ENCODE measurements at places on chromosomes 11 and 22. TPM values are rescaled to one million over a fixed set of nuclear protein-coding genes. Genes with fewer than 3 reads are reported as not detected.
A peak's percentile ranks its signal among the peaks of the same experiment; 100 is the strongest.

The SMIM35 gene
- total RNA-seq = not detected

The OR8D4 gene
- total RNA-seq = not detected

The UPB1 gene
- total RNA-seq = 0.23 TPM

The OLFML1 gene
- total RNA-seq = not detected

The MUS81 gene
- 72.9 TPM for total RNA-seq

The CRYBB2 gene
- 0.58 TPM for total RNA-seq

The OR56A1 gene
- not detected for total RNA-seq

The KRTAP5-11 gene
- not detected for total RNA-seq

The TTC36 gene
- 1.1 TPM for total RNA-seq

The ASCC2 gene
- total RNA-seq = 84.9 TPM

The LYVE1 gene
- 0.27 TPM for total RNA-seq

The CKAP5 gene
- 65.5 TPM for total RNA-seq

DNA sequence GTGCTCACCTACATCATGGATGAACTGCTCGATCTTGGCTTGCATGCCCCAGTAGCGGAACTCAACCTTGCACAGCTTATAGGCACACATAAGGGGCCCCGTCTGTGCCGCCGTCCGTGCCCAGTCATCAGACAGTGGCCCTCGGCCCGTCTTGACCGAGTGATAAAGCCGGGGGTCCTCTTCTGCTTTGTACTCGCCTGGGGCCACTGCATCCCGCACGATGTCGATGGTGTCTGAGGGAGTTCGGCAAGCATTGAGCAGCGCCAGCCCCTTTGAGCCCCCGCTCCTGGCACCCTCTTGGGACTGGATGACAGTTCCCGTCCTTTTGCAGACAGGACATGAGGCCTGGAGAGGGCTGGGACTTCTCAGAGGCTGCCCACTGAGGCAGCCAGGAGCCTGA lies 3.3 kb downstream of the PITPNM1 start:
- no peak for DNase-seq

DNA sequence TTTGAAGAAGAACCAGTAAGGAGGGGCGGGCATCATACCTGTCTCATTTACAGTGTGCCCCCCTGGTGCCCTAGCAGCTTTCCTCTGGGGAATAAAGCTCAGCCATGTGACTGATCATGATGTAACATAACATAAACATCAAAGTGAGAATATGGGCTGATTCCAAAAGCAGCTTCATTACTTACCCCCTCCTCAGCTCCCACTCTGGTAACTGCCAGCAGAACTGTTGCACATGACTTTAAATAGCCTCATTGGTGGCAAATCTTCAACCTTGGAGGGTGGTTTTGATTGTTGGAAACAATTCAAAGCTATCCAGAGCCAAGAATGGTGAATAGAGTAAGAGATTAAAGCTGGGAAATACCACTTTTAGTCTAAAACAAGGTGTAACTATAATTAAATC lies 384.6 kb downstream of the BUD13 start:
- no peak for DNase-seq

GRCh38 chr22:22855617-22856308 lies 31.9 kb upstream of the IGLL5 start:
- no peak for DNase-seq

- DNase-seq = no peak
These were observed 70.2 kb upstream of the LMO1 start for GRCh38 chr11:8333811-8334401.

DNA sequence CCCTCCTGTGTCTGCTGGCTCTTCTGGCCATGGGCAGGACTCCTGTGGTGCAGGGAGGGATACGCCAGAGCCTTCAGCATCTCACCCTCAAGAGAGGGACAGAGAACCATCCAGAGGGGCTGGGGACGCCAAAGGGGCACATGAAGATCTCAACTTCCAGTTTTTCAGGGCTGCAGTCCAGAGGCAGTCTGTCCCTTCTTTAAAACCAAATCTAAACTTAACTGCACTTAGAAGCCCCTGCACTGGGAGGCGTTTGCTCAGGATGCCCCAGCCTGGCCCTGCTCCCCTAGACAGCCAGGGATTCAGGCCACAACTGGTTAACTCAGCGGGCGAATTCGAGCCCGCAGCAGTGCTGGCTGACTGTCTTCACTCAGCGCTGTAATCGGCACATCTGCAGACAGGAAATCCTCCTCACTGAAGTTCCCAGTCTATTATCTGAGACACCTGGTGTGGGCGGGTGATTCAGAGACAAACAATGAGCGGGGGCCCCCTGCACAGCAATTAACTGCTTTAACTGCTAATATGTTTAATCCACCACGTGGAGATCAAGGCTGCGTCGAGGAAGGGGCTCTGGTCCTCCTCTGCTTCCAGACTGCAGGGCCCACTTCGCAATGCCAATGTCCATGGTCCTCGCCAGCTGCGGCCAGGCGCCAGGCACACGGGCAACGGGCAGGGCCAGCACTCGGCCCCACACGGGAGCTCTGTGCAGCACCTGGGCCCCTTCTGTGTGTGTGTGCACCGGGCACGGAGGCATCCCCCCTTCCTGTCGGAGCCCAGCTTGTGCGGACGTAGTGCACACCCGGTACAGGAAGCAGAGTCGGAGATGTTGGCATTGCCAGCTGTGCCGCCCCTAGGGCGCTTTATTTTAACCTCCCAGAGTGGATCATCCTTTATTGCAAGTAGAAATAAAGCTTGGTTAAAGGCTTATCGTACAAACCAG lies 36.9 kb upstream of the GNB1L start:
- peak; percentile 84 for DNase-seq

GRCh38 chr11:34148504-34149165 lies 43.2 kb downstream of the NAT10 start:
- DNase-seq = no peak

DNA sequence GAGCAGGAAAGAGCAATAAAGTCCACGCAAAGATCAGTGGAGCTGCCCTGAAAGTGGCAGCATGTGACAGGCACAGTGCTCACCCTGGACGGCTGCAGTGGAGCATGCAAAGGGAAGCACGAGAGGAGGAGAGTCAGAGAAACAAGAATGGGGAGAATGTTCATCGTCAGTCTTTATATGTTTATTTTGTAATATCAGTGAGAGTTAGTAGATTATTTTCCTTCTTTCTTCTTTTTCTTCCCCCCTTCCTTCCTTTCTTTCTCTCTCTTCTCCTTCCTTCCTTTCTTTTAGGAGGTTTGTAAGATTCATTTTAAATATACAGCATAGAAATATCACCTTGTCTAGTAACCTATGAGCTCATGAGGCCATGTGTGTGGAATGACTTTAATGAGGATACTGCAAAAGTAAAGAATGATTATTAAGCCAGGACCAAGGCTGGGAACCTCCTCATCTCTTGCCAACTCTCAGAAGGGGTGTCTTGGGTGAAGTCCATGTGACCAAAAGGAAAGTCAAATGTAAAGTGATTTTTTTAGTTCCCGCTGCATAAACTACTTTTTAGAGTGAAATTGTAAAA lies 321.1 kb downstream of the AASDHPPT start:
- DNase-seq = no peak

- DNase-seq = no peak
These were observed 30.1 kb upstream of the CAT start for GRCh38 chr11:34408580-34409172.

- DNase-seq = no peak
These were observed 96.3 kb downstream of the APIP start for GRCh38 chr11:34819740-34820482.

- no peak for DNase-seq
These were observed 114.0 kb downstream of the BLID start for GRCh38 chr11:122002047-122002446.

DNA sequence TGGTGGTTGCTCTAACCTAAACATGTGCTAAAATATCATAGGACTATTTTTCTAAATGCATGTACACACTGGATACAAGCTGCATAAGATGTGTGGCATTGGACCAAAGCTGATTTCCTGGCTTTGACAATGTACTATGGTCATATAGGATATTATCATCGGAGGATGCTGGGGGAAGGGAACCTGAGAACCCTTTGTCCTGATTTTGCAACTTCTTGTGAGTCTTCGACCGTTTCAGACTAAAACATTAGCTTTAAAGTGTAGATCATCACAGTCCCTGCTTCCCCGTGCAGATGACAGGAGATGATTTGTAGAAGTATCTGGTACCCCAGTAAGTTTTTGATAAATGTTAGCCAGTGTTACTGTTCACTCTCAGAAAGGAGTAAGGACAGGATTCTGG lies 554.7 kb downstream of the MIAT start:
- DNase-seq = no peak

DNA sequence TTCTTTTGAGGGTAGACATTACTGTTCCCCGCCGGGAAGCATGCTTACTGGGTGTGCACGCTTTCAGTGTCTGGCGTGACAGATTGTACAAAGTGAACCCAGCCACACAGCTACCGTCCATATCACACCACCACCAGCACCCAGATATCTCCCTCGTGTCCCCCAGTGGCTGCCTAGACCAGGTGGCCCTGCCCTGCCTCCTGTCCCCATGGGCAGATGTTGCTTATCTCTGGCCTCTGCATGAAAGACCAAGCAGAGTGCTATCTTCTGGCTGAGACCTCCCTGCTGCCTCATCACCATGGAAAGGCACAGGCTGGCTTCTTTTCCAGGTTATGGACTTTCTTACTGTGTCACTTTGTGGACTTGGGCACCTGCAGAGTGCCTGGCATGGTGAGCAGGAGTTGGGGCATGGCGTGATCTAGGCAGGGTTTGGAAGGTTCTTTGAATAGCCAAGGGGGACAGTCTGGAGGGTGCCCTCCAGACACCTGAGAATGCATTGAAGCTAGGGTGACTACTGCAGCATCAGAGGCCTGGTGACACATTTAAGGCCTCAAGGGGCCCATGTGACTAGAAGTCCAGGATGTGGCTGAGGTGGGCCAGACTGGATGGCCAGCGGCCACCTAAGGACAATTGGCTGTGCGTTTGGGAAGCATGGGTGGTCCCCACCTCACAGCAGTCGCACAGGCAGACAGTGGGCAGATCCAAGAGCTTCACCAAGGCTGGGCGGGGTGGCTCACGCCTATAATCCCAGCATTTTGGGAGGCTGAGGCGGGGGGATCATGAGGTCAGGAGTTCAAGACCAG lies 4.7 kb downstream of the TANGO2 start:
- no peak for DNase-seq

GRCh38 chr22:30198921-30199320 lies 47.6 kb downstream of the LIF start:
- DNase-seq = no peak

DNA sequence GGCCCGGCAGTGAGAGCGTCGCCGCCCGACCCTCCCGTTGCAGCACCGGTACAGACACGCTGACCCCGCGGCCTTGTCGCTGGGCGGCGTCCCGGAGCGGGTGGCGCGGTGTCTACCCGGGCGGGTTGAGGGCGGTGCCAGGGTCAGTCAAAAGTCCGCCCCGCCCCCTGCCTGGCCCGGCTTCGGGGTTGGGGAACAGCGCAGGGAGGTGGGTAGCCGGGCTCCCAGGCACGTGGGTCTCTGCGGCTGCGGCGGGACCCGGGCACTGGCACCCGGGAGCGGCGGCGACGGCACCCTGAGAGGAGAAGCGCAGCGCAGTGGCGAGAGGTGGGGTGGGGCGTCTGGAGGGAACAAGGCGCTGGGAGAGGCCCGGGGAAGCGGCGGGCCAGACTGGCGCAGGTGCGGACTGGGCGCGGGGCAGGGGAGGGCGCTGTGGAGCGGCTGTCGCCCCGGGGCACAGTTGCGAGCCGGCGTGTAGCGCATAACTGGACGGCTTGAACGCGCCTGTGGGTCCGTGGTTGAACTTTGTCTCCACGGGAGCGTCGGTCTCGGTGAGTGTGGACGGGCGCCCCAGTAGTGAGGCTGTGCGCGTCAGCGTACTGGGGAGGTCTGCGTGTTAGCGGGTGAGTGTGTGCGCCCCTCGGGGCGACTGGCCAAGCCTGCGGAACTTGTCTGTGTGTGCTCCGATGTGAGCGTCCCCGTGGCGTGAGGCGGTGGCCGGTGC lies at the start of gene P2RY2:
Gene P2RY2 (plus strand): TSS at position 176 of the 724 bp plus-strand sequence. CDS start 15,879 bp downstream, outside the sequence.
- DNase-seq = no peak

GRCh38 chr11:7906481-7906880 lies 24.6 kb downstream of the OR10A6 start:
- no peak for DNase-seq

- peak; percentile 50 for DNase-seq
These were observed 9.1 kb downstream of the SSH3 start for GRCh38 chr11:67312187-67313021.

- DNase-seq = no peak
These were observed 74.2 kb upstream of the PITPNB start for GRCh38 chr22:27993201-27993635.

- no peak for DNase-seq
These were observed 64.5 kb downstream of the BARX2 start for GRCh38 chr11:129440028-129440713.

DNA sequence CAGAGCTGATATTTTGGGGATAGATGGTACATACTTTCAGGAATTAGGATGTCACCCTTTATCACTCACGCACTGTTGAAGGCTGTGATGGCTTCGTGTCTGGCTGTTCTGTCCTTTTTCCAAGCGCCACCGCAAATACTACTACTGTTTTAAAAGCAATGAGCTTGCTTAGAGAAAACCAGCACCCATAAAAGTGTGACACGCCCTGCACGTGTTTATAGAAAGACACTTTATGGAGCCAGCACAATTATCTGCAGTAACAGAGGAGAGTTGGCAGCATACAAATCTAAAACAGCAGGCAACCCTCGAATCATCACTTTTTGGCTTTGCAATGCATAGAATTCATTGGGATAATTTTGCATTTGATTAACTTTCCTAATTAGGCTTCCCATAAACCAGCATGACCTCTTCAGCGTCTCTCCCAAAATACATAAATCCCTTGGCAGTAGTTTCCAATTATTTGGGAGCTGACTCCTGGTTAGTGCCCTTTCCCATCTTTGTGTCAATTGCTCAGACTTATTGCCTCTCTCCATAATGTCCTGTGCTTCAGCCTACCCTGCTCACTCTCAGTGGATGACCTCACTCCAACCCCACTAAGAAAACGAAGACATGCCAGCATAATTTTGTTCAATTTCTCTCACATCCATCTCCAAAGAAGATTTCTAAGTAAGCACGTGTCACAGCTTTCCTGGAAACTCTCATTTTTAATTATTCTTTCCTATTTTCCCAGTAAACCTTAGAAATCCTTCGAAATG lies 118.7 kb upstream of the LARGE1 start:
- no peak for DNase-seq

DNA sequence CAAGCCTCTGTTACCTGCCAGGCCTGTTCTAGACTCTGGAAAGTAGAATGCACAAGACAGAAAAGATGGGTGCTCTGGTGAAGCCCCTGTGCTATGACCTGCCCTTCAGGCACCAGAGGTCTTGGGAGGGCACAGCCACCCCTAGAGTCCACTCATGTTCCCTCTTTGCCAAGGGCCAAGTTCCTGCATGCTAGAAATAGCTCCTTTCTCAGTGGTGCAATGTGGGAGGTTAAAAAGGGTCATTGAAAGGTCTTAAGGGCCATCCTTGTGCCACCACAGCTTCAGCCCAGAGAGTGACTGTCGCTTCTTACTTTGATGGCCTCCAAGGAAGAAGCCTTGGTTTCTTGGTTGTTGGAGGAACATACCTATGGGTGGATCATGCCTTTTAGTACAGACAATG lies 84.6 kb upstream of the PARVA start:
- no peak for DNase-seq

DNA sequence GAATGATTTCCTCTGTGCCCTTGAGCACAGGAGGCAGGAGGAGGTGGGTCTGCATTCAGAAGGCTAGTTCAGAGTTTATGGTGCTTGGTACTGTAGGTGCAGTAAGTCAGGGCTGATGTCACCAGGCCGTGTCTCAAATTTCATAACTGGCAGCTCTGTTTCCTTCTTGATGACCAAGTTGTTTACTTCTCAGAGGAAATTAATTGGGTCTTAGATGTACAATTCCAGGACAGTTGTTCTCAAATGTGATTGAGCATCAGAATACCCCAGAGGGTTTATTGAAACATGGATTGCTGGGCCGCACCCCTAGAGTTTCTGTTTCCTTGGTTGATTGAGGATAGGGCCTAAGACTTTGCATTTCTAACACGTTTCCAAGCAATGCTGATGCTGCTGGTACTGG lies 6.2 kb downstream of the AMOTL1 start:
- no peak for DNase-seq

- no peak for DNase-seq
These were observed 3.6 kb downstream of the MMP1 start for GRCh38 chr11:102794382-102794781.
